ENCODE measurements at places on chromosomes 7 and 10. TPM values are rescaled to one million over a fixed set of nuclear protein-coding genes. Genes with fewer than 3 reads are reported as not detected.

CNTNAP2 gene
- not detected for total RNA-seq

DPCD gene
- total RNA-seq = 11.4 TPM

CALHM3 gene
- not detected for total RNA-seq

HGF gene
- total RNA-seq = 16.8 TPM

TBXAS1 gene
- total RNA-seq = 15.7 TPM

FOXI2 gene
- total RNA-seq = 0.14 TPM

PIP gene
- total RNA-seq = not detected

ZNF786 gene
- 4.6 TPM for total RNA-seq

ADAMTS14 gene
- 0.19 TPM for total RNA-seq

KCND2 gene
- total RNA-seq = 7.0 TPM

ATOH7 gene
- not detected for total RNA-seq

NUDCD3 gene
- total RNA-seq = 70.6 TPM

INSYN2A gene
- 0.33 TPM for total RNA-seq

ZNF655 gene
- 75.5 TPM for total RNA-seq

ECHDC3 gene
- 8.1 TPM for total RNA-seq
